ENCODE measurements at places on chromosomes 4 and X. TPM values are rescaled to one million over a fixed set of nuclear protein-coding genes. Genes with fewer than 3 reads are reported as not detected.

SSX2B gene
- total RNA-seq = not detected

KCTD8 gene
- total RNA-seq = not detected

FAM156B gene
- total RNA-seq = 9.1 TPM

INTS12 gene
- 23.2 TPM for total RNA-seq

DBET gene
- total RNA-seq = not detected

RAB39B gene
- total RNA-seq = 0.56 TPM

FAAH2 gene
- total RNA-seq = not detected

TRPC5OS gene
- total RNA-seq = not detected

RNF175 gene
- 0.83 TPM for total RNA-seq

NSD2 gene
- 24.8 TPM for total RNA-seq

CYLC1 gene
- not detected for total RNA-seq

IL13RA2 gene
- total RNA-seq = 206 TPM

ETNPPL gene
- total RNA-seq = 1.7 TPM
